ENCODE measurements at places on chromosomes 5 and 9.

DNA sequence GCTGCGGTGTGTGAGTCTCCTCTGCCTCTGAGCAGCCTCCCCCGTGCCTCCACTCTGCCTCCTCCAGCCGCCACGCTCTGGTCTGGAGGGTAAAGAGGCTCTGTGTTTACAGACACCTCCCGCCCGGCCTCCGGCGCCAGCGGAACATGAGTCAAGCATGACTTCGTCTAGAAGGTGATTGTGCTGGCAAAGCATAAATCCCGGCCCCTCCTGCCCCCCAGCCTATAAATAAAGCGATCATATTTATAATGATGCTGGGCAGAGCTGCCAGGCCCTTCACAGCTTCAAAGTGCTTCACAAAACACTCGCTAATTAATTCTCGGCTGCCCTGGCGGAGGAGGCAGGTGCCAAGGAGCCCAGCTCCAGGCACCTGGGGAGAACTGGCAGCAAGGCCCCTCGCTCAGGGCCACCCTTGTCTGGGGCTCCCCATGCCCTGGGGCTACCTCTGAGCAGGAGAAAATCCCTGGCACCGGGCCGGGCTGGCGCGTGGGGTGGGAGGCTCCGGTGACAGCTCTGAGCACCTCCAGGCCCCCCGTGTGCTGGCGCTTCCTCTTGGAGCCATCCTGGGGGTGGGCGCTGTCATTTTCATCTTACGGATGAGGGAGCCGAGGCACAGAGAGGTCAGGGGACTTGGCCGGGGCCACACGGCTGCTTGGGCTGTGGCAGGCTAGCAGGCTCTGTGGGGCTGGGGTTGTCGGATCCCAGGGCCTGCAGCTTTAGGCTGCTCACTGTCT lies 87.8 kb downstream of the RXRA start:
- DNase-seq, result no peak

DNA sequence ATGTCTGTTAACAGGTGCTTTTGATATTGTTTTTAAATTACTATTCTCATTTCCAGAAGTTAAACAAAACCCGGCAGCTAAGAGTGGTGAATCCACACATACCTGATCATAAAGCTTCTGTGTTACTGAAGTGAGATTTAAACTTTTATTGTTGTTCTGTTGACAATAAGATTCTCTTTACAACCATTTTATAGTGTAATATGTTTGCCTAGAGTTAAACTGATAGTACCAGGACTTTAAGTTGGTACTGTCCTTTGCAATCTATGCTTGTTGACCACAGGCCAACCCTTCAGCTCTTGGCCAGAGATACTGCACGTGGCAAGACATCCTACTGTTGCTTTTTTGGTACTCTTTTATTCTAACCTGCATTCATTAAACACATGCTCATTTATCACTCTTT lies 806.2 kb downstream of the MTRR start:
- no peak for DNase-seq

DNA sequence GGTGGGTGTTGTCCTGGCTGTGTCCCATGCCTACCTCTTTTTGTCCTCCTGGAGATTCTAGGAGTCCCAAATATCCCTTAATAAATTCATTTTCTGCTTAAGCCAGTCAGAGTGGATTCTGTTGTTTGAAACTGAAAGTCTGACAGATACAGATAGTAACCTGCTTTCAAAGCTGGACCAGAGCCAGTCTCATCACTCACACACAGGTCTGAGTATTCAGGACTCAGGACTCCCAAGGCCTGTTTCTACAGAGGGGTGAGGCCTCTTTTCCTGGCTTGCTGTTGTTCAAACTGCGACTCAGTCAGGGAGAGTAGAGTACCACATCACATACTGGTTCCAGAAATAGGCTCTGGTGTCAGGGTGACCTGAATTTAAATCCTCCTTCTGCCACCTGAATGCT lies 190.1 kb downstream of the PAX5 start:
- DNase-seq, result no peak

DNA sequence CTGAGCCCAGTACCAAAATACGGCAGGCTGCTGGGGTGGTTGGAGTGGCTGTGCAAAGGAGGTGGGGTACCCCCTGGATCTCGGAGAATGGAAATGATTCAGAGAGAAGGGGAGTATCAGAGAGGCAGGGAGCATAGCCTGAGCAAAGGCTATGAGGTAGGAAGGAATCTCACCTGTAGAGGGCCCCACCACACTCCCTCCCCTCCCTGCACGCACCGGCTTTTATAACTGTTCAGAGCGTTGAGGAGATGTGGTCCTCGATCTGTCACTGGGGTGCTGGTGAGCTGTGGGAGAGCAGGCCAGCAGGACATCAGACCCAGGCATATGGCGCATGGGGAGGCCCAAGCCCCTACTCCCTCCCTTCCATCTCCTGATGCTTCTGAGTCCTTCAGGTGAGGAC lies 13.2 kb downstream of the PHF19 start:
- DNase-seq, result no peak
